Endodermal cell (in vitro differentiated cells): ENCODE measurements at places on chromosomes 4 and X. TPM values are rescaled to one million over a fixed set of nuclear protein-coding genes. Genes with fewer than 3 reads are reported as not detected.

The NDST4 gene
- total RNA-seq: 0.09 to 0.34 TPM in 2 of 3 replicates, not detected in the other

GRCh38 chr4:136803433-136803832, 728.9 kb downstream of the PCDH18 start:
- no peaks in the 10 kb centered on the region for H3K36me3 ChIP-seq
- no peak overlapping the region for H3K4me3 ChIP-seq
- no peaks in the 10 kb centered on the region for H3K4me1 ChIP-seq
- no peak overlapping the region for H3K27ac ChIP-seq
- H3K27me3 ChIP-seq: no peaks in the 10 kb centered on the region

DNA sequence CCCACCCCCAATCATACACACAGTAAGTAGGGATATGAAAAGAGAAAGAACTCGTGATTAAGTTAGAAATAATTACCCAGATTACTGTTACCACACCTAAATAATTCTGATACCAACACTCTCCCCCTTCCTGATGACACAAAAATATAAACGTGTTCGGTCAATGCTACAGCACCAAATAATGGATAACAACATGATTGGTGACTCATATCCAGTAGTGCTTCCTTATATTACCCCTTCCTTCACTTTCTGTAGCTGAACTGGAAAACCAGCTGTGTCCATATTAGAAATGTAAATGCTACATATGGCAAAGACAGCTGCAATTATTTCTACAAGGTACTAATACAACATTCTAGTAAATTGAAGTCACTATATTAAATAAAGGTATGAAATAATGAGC, 20.8 kb downstream of the EIF4E start:
- no peak overlapping the region for H3K4me3 ChIP-seq
- H3K27me3 ChIP-seq: no peaks in the 10 kb centered on the region
- H3K4me1 ChIP-seq: peaks cover 6% of the 10 kb centered on the region
- DNase-seq: no peak

DNA sequence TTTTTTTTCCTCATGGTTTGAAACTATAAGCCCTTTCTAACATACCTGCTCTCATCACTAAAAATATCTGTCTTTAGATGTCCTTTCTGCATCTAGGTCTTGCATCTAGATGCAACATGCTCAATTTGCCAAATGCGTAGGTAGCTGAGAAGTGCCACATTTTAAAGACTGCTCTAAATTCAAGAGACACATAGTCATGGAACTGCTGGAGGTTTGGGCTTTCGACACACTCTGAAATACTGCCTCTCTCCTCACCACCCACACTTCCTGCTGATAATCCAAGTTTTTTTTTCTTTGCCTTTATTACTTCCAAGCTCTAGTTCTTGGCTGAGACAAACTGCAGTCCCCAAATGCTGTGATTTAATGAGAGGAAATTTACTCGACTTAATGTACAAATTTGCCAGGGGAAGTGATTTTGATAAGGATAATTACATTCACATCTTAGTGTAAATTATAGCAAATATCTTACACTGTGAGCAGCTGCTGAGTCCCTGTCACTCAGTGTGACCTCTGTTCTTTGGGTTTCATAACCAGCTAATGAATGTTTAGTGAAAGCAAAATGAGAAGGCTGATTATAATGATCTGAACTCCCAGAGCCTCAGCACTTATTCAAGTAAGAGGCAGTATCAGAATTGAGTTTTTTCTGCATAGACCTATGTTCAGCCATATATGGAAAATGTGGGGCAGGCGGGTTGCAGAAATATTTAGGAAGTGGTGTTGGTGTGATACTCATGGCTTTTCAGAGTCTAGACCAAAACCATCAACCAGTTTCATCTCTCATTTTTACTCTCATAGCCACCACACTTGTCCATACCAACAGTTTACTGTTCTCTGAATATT, 31.3 kb downstream of the DRD5 start:
- no peak overlapping the region for H3K4me3 ChIP-seq
- H3K27me3 ChIP-seq: no peaks in the 10 kb centered on the region
- H3K4me1 ChIP-seq: no peaks in the 10 kb centered on the region
- H3K27ac ChIP-seq: no peak overlapping the region

- H3K36me3 ChIP-seq: no peaks in the 10 kb centered on the region
- H3K27me3 ChIP-seq: no peaks in the 10 kb centered on the region
- no peak overlapping the region for H3K4me3 ChIP-seq
- no peak overlapping the region for H3K27ac ChIP-seq
Measured at GRCh38 chr4:125101719-125102118, 213.0 kb upstream of the FAT4 start.

GRCh38 chr4:113222471-113222870, 173.0 kb downstream of the ANK2 start:
- no peak overlapping the region for H3K27ac ChIP-seq
- no peak for DNase-seq
- peaks cover 8% of the 10 kb centered on the region for H3K36me3 ChIP-seq
- peaks cover 23% of the 10 kb centered on the region for H3K4me1 ChIP-seq
- H3K4me3 ChIP-seq: no peak overlapping the region
- no peaks in the 10 kb centered on the region for H3K27me3 ChIP-seq

- DNase-seq: no peak
- no peaks in the 10 kb centered on the region for H3K36me3 ChIP-seq
- H3K27ac ChIP-seq: no peak overlapping the region
- no peaks in the 10 kb centered on the region for H3K4me1 ChIP-seq
Measured at GRCh38 chr4:99979872-99980271, 29.8 kb upstream of the H2AZ1 start.

DNA sequence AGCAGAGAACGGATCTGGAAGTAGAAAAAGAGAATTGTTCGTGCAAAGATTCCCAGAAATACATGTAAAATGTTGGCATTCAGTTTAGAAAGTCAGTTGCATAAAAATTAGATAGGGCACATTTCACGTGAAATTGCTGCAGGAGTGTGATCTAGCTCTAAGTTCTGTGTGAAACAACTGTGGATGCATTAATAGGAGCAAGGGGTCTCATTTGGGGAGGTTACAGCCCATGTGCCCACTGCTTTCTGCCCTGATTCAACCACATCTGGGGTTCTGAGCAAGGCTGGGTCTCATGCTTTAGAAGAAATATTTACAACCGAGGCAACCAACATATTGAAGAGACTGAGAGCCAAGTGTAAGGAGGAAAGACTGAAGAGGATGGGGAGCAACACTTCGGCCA, 639.0 kb downstream of the BCOR start:
- H3K27me3 ChIP-seq: no peaks in the 10 kb centered on the region
- DNase-seq: no peak
- no peaks in the 10 kb centered on the region for H3K4me1 ChIP-seq
- H3K36me3 ChIP-seq: no peaks in the 10 kb centered on the region
- H3K4me3 ChIP-seq: no peak overlapping the region

- no peaks in the 10 kb centered on the region for H3K4me1 ChIP-seq
- no peak overlapping the region for H3K27ac ChIP-seq
- H3K4me3 ChIP-seq: no peak overlapping the region
- no peak for DNase-seq
Measured at GRCh38 chrX:21699136-21699535, 41.0 kb upstream of the KLHL34 start.

DNA sequence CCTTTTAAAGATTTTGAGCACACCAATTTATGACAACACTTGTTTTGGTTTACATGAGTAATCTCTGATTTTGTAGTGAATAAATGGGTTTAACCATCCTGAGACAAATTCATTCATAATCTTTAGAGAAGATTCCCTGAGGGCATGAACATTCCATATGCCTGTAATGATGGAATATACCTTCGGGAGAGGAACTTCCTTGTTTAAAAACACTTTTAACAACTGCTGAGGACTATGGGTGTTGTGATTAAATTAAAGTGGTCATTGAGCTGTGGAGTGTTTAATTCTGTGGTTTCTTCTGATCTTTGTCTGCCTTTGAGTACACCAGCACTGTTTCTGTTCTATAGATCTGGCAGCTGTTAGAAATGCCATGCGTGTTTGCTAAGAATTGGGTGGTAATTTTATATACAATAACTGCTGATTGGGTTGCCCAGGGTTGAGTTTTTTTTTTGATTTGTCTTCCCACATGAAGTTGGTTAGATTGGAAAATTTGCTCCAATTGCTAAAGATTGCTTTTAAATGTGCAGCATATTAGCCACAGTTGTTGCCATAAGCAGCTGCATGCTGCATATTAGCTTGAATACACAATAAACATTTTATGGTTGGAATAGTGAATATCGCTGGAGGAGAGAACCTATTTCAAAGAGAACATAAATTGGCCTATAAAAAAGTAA, 86.8 kb downstream of the DCLK2 start:
- no peak overlapping the region for H3K4me3 ChIP-seq
- no peaks in the 10 kb centered on the region for H3K36me3 ChIP-seq
- no peak overlapping the region for H3K27ac ChIP-seq
- H3K4me1 ChIP-seq: no peaks in the 10 kb centered on the region

- no peaks in the 10 kb centered on the region for H3K27me3 ChIP-seq
- no peak overlapping the region for H3K4me3 ChIP-seq
Measured at GRCh38 chr4:95118497-95118896, 360.7 kb downstream of the BMPR1B start.
